Left lung (tissue), 14 donors: ENCODE measurements at places on chromosomes 3 and 15. TPM values are rescaled to one million over a fixed set of nuclear protein-coding genes. Genes with fewer than 3 reads are reported as not detected.

DNA sequence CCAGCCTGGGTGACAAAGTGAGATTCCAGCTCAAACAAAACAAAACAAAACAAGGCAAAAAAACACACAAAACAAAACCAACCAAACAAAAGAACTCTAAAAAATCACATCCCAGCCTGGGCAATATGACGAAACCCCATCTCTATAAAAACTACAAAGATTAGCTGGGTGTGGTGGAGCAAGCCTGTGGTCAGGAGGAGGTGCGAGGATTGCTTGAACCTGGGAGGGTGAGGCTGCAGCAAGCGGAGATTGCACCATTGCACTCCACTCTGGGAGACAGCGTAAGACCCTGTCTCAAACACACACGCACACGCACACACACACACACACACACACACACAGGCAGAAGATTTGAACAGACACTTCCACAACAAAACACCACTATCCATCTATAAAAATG is 99.6 kb downstream of the SHQ1 start:
- H3K36me3 ChIP-seq, result no peaks in the 10 kb centered on the region
- DNase-seq, result no peak
- no peak overlapping the region for H3K27ac ChIP-seq
- H3K4me1 ChIP-seq, result no peaks in the 10 kb centered on the region

Gene CLDN11
- 9.9 TPM for total RNA-seq

- H3K4me1 ChIP-seq, result no peaks in the 10 kb centered on the region
- no peak for DNase-seq
- H3K27me3 ChIP-seq, result no peaks in the 10 kb centered on the region
- no peak overlapping the region for H3K27ac ChIP-seq
These were observed 24.2 kb downstream of the HDAC11 start for GRCh38 chr3:13504161-13504831.

DNA sequence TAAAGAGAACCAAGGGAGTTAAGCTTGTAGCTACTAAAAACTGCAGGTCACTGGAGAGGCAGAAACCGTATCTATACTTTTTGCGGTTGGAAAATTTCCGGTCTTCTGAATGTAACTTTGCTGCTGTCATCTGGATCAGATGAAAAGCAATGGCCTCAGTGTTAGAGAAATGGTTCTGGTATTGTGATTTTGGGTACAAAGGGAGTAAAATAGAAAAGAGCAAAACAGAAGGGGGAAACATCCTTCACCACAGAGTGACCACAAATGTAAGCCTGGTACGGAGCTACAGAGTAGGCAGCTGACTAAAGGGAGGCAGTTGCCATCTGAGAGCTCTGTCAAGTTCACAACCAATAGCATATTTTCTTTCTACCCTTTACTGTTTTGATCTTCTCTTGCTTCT is 5.6 kb downstream of the CD96 start:
- H3K4me3 ChIP-seq, result no peak overlapping the region
- peaks cover 9% of the 10 kb centered on the region for H3K4me1 ChIP-seq
- H3K27ac ChIP-seq, result peak overlapping the region; percentile 39
- no peaks in the 10 kb centered on the region for H3K36me3 ChIP-seq
- no peaks in the 10 kb centered on the region for H3K27me3 ChIP-seq
- DNase-seq, result no peak

Gene TNFSF10
- total RNA-seq, result 52.2 TPM

Gene FOXB1
- not detected for total RNA-seq

Gene MAP6D1
- 1.2 TPM for total RNA-seq

DNA sequence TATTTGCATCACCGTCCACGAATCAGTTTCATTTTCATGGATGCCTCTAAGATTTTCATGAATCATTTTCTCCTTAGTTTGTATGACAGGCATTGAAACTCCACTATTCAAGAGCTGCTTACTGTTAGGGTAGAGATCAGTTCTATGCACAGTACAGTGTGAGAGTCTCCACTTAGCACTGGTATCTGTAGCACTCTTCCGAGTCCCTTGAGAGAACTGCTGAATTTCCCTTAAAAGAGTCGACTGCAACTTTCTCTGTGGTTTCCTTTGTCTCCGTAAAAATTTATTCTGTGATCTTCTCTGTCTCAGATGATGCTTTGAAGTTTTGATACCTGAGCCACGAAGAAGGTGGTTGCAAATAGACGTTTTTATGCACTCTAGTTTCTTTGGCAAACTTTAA is 14.8 kb downstream of the GTPBP8 start:
- no peak for DNase-seq
- no peak overlapping the region for H3K4me3 ChIP-seq
- H3K4me1 ChIP-seq, result no peaks in the 10 kb centered on the region
- no peaks in the 10 kb centered on the region for H3K27me3 ChIP-seq

Gene SNURF
- 6.6 TPM for total RNA-seq

GRCh38 chr3:190533511-190534281 is 19.8 kb downstream of the IL1RAP start:
- peak overlapping the region; percentile 65 for H3K27ac ChIP-seq
- DNase-seq, result peak; percentile 72
- no peaks in the 10 kb centered on the region for H3K27me3 ChIP-seq
- H3K36me3 ChIP-seq, result no peaks in the 10 kb centered on the region

Gene ALDH1A2
- 3.7 TPM for total RNA-seq

DNA sequence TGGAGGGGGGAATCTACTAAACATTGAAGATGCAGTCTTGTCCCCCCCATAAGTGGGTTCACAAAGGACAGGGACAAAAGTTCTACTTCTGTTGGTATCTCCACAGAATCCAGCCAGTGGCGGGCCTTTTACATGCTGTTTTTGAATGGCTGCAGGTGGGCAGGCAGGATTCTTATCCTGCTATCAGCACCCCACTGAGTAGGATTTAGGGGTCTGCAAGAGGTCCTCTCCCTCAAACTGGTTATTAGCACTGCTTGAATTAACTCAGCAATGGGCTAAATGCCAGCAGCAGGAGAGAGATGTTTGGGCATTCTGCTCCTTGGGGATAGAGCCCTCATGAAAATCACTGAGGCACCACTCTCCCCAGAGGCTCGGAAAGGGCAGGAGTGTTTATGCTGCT is 40.3 kb downstream of the SEMA5B start:
- H3K4me3 ChIP-seq, result no peak overlapping the region
- H3K27ac ChIP-seq, result no peak overlapping the region
- peaks cover 4% of the 10 kb centered on the region for H3K4me1 ChIP-seq
- DNase-seq, result no peak
- no peaks in the 10 kb centered on the region for H3K36me3 ChIP-seq
- H3K27me3 ChIP-seq, result no peaks in the 10 kb centered on the region

Gene SCN5A
- total RNA-seq, result 0.09 TPM

DNA sequence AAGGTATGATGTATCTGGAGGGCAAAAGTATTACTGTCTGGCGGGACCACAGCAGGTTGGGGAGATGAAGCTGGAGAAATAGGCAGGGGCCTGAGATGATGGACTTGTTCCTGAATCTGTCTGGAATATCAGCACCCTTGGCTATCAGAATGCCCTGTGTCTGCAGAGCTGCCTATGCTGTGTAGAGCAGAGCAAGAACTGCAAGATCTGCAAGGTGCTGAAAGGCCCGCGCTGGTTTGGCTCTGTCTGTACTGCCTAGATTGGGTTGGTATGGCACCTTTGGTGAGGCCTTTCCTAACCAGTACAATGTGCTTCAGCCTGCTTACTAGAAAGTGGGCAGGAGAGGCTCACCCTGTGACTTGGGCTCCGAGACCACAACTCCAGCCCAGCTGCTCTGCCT is 96.8 kb downstream of the WDR76 start:
- H3K36me3 ChIP-seq, result no peaks in the 10 kb centered on the region
- H3K4me3 ChIP-seq, result no peak overlapping the region
- no peaks in the 10 kb centered on the region for H3K4me1 ChIP-seq
- no peak overlapping the region for H3K27ac ChIP-seq
- DNase-seq, result no peak

DNA sequence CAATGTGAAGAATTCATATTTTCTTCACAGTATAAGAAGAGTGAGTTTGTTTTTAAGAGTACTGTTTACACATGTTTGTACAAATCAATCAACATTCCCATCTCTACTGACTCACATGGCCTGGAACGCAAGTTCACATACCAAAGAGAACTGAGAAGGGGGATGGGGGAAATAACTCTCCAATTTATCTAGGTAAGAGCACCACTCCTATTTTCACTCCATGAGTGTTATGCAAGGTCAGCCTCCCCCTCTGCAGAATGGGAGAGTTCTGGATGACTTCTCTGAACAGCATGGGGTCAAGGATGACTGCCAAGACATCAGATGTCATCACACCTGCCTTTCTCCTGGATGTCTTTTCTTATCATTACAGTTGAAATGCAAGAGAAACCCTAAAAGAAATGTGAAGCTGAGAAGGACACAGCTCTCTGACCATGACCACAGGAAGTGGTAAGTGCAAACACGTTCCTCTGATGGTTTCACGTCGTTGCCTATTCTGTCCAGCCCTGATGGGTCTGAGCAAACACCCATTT is 95.2 kb downstream of the SEMA6D start:
- no peak overlapping the region for H3K4me3 ChIP-seq
- no peak for DNase-seq
- no peaks in the 10 kb centered on the region for H3K27me3 ChIP-seq
- no peaks in the 10 kb centered on the region for H3K4me1 ChIP-seq

GRCh38 chr3:126548556-126549466 is 9.9 kb downstream of the C3orf22 start:
- no peaks in the 10 kb centered on the region for H3K4me1 ChIP-seq
- no peak for DNase-seq

Gene GPR27
- total RNA-seq, result 2.8 TPM

Gene TM4SF1
- 283 TPM for total RNA-seq

DNA sequence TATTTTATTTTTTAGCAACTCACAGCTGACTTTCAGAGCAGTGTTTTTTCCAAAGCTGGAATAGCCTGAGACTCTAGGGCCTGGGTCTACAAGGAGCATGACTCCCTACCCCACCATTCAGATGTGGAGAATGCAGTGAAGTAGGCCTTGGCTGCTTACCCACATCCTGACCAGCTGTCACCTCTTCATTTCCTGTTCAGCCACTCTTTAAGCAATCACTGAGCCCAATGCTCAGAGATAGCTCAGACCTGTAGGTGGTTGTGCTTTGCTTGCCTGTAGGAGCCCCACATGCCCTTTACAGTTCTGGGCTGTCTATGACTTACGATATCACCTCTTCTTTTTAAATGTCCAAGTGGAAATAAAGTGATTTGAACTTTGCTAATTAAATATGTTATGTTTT is 148.1 kb downstream of the NEK11 start:
- H3K4me3 ChIP-seq, result no peak overlapping the region
- H3K27me3 ChIP-seq, result no peaks in the 10 kb centered on the region
- H3K4me1 ChIP-seq, result no peaks in the 10 kb centered on the region
- no peak overlapping the region for H3K27ac ChIP-seq
- DNase-seq, result no peak

DNA sequence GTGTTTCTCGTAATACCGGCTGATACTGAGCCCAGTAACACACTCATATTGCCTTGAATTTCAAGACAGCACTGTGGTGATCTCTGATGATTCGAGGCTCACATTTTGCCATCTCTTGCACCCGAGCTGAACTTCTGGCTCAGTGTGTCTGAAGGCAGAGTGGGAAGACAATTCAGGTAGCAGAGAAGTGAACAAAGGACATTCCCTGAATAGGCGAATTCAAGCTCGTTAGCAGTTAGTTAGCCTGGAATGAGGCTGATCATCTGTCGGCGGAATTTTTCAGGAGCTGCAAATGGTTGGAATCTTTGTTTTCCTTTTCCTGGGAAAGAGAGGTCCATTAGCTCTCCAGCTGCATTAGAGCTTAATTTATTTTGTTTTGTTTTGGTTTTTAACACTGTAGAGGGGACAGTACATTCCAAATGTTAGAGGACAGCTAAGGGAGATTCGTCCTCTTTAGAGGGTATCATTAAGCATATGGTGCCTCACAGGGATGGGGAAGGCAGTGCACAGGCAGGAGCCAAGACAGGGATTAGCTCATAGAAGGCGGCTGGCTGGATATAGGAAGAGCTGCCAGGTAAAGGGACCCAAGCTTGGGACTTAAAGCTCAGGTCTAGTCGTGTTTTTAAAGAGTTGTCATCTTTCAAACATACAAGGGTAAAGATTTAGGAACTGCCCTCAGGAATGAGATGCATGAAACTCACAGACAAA is 119.7 kb upstream of the DLG1 start:
- H3K36me3 ChIP-seq, result no peaks in the 10 kb centered on the region
- no peak overlapping the region for H3K4me3 ChIP-seq
- H3K4me1 ChIP-seq, result no peaks in the 10 kb centered on the region

GRCh38 chr15:63109920-63110319 is 11.7 kb upstream of the LACTB start:
- H3K4me1 ChIP-seq, result peaks cover under 1% of the 10 kb centered on the region
- H3K4me3 ChIP-seq, result no peak overlapping the region
- DNase-seq, result no peak
- no peaks in the 10 kb centered on the region for H3K27me3 ChIP-seq
- H3K27ac ChIP-seq, result no peak overlapping the region
